Epithelial cell of esophagus (primary cell): ENCODE measurements at places on chromosomes 7 and 10.

GRCh38 chr10:71040343-71040742, 152.0 kb upstream of the PCBD1 start:
- no peak for DNase-seq

GRCh38 chr7:95758187-95758586, 14.2 kb upstream of the DYNC1I1 start:
- DNase-seq = no peak

GRCh38 chr10:3666525-3667302, 118.3 kb downstream of the KLF6 start:
- no peak for DNase-seq

DNA sequence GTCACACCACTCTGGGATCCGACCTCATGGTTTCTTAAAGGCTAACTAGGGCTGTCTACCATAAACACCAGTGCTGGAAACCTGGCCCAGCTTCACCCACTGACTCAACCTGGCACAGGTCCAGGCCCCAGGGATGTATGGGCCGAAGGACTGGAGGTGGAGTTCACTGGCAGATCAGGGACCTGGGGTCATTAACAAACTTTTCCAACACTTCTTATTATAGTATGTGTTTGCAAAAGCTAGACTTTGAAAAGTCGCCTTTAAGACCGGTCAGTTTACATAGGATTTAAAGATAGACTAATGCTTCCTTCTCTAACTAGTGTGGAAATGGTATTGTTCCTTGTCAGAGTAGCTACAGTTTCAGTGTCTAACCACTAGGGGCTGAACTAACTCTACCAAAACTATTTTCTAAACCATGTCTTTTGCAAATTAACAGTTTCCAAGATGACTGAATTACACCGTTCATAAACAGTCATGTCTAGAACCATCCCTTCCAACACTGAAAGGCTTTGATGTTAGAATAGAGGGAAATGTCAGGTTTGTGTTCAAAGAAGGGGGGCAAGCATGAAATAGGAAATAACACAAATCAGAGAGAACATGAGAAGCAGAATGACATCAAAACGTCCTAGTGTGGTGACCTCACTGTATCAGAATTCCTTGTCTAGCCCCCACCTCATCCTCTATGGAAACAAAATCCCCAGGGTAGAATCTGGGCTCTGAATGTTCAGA, 29.7 kb downstream of the STN1 start:
- peak; percentile 87 for DNase-seq

DNA sequence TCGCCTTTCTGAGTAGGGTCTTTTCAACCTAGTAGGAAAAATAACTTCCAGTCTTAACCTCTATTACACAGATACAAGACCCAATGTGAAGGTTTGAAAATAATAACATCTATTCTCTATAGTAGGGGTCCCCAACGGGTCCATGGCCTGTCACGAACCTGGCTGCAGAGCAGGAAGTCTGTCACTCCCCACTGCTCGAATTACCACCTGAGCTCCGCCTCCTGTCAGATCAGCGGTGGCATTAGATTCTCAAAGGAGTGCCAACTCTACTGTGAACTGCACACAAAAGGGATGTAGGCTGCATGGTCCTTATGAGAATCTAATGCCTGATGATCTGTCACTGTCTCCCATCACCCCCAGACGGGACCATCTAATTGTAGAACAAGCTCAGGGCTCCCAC, 7.4 kb downstream of the YWHAG start:
- no peak for DNase-seq

GRCh38 chr7:98956469-98956868, 78.1 kb downstream of the TRRAP start:
- DNase-seq = no peak

DNA sequence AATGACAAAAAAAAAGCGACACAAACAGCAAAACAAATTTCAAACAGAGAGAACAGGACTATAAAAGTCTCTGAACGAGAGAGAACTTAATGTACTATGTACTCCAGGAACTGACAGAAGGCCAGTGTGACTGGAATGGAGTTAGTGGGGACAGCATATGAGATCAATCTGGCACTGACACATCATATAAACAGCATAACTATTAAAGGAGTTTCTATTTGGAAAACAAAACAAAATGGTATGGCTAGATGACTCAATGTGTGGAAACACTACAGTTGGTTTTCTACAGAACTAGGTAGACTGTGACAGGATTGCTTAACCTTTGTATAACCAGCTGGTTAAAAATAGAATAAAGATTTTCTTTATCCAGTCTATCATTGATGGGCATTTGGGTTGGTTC, 232.9 kb upstream of the KAT6B start:
- peak; percentile 71 for DNase-seq

GRCh38 chr10:96648297-96648696, 61.5 kb upstream of the TM9SF3 start:
- no peak for DNase-seq

DNA sequence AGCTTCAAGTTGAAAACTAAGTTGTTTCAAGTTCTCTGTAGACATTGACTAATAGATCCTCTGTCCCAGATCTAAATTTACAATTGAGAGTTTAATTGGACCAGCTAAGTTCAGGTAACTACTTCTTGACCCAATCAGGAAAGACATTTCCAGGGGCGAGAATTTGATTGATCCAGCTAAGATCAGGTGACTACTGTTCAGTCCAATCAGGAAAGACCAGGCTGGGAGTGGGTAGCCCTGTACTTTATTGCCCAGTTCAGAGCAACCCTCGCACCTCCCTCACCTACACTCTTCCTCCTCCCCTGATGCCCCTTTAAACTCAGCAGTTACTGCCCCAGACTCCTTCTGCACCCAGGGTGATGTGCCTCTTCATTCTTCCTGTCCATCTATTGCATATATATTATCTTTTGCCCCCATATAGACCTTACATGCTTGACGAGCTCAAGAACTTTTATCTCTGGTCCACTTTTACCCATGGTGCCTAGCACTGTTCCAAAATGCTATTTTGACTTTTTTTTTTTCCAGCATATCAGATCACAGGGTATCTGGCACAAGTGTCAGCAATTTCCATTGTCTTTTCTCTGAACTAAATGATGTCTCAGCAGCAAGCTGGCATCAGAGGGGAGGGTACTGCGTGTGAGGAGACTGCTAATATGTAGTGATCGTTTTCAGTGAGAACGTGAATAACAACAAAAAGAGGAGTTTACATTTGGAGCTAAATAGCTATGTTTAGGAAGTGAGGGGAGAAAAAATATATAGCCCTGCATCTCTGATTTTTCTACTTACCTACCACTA, 169.4 kb downstream of the KIAA1217 start:
- no peak for DNase-seq

- no peak for DNase-seq
Observed at GRCh38 chr7:46791188-46791587, 790.7 kb downstream of the TNS3 start.

DNA sequence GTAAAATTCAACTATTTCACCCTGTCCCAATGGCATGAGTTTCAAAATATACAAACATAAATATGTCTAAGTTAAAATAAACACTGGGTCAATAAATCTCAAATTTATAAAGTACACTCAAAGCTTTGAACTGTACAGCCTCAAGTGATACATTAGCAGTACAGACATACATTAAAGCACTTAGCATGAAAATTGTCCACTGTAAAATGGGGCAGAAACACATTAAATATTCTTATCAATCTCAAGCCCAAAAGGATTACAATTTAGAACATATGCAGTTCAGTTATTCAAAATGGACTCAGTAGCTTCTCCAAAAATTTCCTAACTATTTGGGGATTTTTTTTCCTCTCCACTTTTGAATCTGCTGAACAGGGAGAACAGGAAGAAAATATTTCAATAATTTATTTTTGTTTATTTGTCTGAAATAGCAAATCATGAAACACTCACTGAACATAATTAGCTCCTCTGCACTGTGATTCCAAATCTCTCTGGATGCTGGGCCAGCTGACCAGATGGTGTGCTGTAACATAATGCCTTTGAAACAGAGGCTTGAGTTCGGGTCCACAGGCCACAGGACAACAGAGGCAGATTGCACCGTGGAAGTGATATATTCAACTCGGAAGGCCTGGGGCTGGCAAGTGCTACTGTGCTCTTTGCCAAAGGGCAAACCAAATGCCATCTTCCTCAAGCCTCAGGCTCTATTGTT, 248.9 kb upstream of the LRRN3 start:
- no peak for DNase-seq

- peak; percentile 92 for DNase-seq
Observed at GRCh38 chr7:66142996-66143395, 28.3 kb downstream of the CRCP start.

DNA sequence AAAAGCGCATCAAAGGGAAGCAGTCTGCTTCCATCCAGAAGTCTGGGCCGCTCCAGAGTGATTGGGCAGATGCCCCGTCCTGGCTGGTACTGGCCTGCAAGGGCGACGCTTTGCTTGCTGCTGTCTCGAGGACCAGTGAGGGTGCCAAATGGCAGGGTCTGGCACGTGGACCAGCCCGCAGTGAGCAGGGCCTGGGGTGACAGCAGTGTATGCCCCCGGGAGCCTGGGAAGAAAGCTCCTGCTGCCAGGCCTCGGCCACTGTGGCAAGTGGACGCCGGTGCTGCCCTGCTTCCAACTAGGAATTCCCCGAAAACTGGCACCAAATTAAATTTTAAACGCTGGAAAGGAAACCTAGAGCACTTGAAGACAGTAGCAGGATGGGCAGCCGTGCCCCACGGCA, 357.0 kb upstream of the MKI67 start:
- no peak for DNase-seq

- DNase-seq = no peak
Observed at GRCh38 chr10:49351669-49352068, 44.2 kb downstream of the DRGX start.

- no peak for DNase-seq
Observed at GRCh38 chr10:16905320-16905719, 88.1 kb upstream of the RSU1 start.

DNA sequence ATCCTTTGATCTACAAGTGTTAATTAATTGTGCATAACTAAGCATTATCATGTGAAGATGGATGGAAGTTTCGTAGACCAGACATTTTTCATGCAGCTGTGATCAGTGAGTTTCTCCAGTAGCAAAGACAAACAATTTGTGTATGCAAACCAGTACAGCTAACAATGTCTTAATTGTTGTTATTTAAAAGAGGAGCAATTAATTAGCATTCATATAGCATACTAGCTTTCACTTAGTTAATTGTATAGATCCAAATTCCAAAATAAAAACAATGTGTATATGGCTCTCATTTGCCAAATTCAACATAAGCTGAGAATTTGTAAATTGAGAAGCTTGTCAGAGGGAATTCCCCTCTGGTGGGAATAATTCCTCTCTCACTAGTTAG, 22.6 kb upstream of the PRKCQ start:
- no peak for DNase-seq

- no peak for DNase-seq
Observed at GRCh38 chr10:32985775-32986350, 27.8 kb upstream of the ITGB1 start.

GRCh38 chr10:60099998-60100747, 193.8 kb upstream of the CCDC6 start:
- DNase-seq = peak; percentile 54

- peak; percentile 80 for DNase-seq
Observed at GRCh38 chr10:8392216-8392615, 337.7 kb downstream of the GATA3 start.

DNA sequence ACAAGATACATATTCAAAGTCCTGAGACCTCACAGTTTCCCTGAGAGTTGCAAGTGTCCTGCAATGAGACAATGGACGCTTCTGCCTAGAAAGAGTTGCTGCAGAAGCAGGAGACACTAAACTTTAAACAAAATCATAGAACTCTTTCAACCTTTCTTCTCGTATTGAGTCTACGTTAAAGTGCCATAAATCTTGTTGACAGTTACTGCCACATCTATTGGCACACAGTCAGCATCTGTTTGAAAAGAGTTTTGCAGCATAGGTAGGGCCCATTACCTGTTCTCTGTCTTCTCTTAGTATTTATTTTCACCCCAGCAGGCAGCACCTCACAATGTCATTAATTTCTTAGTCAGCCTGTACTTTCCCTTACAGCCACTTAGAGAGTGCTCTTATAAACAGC, 335.3 kb upstream of the ETV1 start:
- no peak for DNase-seq

DNA sequence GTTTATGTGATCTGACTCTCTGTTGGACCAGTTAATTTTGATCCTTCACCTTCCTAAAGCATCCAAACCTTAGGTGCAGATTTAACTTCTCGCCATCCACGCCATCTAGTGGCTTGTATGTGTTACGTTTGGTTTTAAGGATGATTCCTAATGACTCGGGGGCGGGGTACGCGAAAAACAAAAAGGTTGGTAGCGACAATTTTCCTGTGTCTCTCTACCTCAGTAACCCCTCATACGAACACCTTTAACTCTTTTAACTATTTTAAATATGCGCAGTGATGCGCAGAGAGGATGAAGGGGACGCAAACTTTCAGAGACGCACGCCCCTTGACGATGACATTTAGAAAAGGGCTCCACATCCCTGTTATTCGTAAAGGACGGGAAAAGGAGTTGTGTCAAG, 714 bp upstream of the KCND2 start:
- DNase-seq = peak; percentile 66

- DNase-seq = no peak
Observed at GRCh38 chr10:80672613-80673012, 134.9 kb downstream of the SH2D4B start.

GRCh38 chr10:5041471-5042023, 37.9 kb upstream of the AKR1C2 start:
- no peak for DNase-seq

GRCh38 chr7:73504920-73505319, 17.2 kb downstream of the BAZ1B start:
- DNase-seq = no peak

GRCh38 chr7:158828133-158829020, 932 bp downstream of the ESYT2 start:
- no peak for DNase-seq

GRCh38 chr7:101399759-101400158, 37.1 kb downstream of the COL26A1 start:
- no peak for DNase-seq

DNA sequence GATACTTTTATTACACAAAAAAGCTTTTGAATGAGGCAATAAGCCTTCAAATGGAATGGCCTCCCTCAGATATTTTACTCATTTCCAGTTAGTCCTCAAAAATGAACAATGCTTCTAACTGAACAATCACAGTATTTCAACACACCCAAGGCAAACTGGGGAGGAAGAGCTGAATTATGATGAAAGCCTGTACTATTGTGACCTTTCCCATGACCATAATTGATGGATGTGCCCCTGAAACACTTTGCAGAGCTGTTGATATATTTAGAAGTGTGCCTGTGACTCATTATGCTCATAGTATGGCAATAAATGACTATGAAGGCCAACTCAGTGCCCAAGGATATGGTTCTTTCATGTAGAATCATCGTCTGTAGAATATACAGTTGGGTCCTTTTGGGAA, 248.1 kb downstream of the AHR start:
- peak; percentile 59 for DNase-seq

DNA sequence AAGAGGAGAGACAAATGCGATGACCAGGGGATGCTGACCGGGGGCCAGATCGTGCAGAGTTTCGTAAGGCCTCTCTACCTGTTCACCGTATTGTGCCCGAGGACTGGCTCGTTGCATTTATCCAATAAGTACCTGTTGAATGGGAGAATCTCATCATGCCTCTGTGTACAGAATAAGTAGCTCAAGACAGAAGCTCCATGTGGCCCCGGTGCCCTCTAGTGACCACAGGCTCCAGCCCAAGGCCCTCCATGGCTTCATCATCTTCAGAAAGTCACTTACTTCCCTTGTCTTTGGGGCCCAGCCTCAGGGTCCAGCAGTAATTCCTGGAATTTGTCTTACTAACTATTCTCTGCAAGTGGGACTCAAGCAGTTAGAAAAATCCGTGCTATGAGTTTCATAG, 151.0 kb downstream of the CHN2 start:
- DNase-seq = peak; percentile 59
